ENCODE measurements at places on chromosomes 16 and 17.
A peak's percentile ranks its signal among the peaks of the same experiment; 100 is the strongest.

DNA sequence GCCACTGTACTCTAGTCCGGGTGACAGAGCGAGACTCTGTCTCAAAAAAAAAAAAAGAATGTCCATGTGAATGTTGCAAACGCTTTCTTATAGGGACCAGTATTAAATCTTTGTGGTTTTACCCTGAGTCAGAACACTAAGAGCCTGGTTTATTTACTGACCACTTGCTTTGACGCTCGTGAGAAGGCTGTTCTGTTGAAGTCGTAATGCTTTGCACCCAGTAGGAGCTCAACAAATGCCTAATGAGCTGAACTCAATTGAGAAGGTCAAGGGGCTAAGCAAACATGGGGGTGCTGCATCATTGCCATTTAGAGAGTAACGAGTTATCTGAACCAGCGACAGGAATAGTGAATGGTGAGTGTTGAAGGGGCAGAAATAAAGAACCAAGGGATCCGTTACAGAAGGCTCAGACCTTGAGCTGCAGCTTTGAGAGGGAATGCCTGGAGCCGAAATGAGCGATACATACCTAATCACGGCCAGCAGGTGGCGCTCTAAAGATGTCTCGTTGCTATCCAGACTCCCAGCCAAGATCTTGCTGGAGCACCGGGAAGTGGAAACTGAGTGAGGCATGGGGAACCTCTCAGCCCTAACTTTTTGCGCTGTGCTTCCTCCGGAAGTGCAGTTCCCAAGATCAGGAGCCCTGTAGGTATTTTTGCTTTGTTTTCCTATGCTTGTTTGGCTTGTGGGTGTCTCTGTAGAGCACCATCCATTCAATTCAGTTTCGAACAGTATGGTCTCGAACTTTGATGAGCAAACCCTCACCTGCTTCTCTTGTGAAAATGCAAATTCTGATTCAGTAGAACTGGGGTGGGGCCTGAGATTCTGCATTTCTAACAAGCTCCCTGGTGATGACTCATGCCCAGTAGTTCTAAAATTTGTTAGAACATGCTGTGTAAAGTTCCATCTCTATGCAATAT lies 12.6 kb upstream of the RNF222 start:
- DNase-seq = peak; percentile 80

DNA sequence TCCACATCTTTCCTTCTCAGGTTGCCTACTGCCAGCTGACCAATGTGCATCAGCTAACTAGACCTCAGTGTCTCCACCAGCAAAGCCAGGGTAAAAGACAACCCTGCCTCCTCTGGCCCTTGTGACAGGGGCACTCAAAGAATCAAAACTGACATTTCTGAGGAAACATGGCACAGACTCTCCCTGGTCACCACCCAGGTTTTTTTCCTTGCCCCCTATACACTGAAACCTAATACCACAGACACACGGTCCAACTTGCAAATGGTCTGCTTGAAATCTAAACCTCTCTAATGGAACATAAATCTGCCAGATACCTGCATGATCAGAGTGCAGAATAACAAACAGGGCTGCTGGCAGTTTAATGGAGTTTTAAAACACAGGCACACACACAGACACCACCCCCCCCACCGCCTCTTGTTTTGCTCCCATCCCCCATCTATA lies 19.5 kb upstream of the CORO6 start:
- no peak for DNase-seq

- DNase-seq = no peak
Observed at GRCh38 chr16:27330542-27330941, 16.8 kb downstream of the IL4R start.

DNA sequence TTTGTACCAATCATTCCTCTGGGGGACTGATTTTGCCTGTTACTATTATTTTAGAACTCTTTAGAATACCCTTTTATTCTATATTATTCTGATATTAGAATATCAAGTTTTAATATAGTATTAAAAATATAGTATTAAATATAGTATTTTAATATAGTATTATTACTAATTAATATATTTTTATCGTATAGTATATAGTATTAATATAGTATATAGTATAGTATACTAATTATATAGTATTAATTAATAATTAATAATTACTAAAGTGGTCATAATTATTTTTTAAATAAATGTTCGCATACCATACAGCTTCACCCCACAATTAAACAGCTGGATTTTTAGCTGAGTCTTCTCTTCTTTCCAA lies 73.3 kb downstream of the GNAO1 start:
- DNase-seq = no peak

- no peak for DNase-seq
Observed at GRCh38 chr16:53829186-53829747, 125.3 kb downstream of the FTO start.

- DNase-seq = no peak
Observed at GRCh38 chr17:63475491-63476412, 1.1 kb upstream of the ACE start.

- no peak for DNase-seq
Observed at GRCh38 chr17:20278805-20279204, 188.5 kb downstream of the LGALS9B start.

DNA sequence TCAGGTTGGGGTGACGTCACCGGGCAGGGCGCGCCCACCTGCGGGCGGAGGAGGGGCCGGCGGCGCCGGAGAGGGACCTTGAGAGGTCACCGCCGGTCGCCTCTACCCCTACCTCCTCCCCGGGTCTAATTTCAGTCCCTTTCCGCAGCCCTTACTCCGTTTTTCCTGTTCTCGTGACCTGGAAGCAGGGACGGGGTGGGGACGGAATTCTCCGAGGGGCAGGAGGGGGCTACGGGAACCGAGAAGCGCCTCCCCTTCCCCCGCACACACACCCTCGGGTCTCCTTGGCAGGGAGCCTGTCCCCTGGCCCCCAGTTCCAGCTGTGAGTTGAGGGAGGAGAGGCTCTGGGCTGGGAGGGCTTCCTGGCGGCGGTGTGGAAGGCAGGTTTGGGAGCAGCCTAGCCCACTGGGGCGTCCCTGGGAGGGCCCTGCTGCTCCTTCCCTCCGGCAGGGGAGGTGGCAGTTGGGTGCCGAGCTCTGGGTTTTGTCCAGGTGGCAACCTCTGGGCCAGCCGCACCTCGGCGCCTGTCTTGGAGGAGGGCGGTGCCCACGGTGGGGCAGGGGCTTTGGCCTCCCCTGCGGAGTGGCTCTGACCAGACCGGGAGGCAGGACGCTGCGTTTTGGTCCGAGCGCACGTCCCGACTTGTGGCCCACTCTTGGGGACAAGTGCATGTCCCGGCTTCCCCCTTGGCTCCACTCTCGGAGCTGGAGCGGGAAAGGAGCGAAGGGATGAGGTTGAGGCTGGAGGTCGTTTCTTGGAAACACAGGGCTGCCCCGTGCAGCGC lies 773 bp downstream of the SYNGR3 start:
- peak; percentile 55 for DNase-seq

- peak; percentile 27 for DNase-seq
Observed at GRCh38 chr17:42342242-42343008, 45.8 kb downstream of the STAT3 start.
